ENCODE measurements at places on chromosomes 3 and 15.
A peak's percentile ranks its signal among the peaks of the same experiment; 100 is the strongest.

- no peak for DNase-seq
Observed at GRCh38 chr3:191435981-191436380, 25.0 kb upstream of the PYDC2 start.

- DNase-seq: no peak
Observed at GRCh38 chr3:120689395-120689794, 7.4 kb upstream of the HGD start.

- DNase-seq: peak; percentile 50
Observed at GRCh38 chr3:71129611-71130431, 453.7 kb downstream of the FOXP1 start.

- DNase-seq: peak; percentile 60
Observed at GRCh38 chr15:64855205-64855975, 13.7 kb downstream of the PLEKHO2 start.

GRCh38 chr3:59052803-59053411 lies 3.1 kb upstream of the CFAP20DC start:
- DNase-seq: no peak

GRCh38 chr3:24287755-24288450 lies 206.7 kb downstream of the THRB start:
- no peak for DNase-seq

- no peak for DNase-seq
Observed at GRCh38 chr3:5330152-5330810, 142.8 kb downstream of the EDEM1 start.

- DNase-seq: no peak
Observed at GRCh38 chr15:70192041-70192440, 94.3 kb upstream of the TLE3 start.

DNA sequence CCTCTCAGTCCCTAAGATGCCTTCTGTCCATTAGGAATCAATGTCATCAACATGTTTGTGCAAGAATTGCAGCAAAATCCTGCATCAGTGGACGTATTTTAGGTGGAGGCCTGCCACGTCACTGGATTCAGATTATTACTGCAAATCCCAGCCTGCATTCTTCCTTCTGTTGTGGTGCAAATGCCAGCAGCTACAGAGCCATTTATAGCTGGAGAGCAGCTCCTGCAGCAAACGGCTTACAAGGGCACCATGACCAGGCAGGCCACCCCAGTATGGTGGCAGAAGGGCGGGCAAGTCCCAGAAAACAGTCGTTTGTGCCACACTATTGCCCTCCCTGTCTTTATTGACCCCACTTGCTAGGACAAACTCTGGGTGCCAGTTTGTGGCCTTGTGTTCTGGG lies 74.7 kb downstream of the SNRK start:
- no peak for DNase-seq
